ENCODE measurements at places on chromosomes 12 and 14. TPM values are rescaled to one million over a fixed set of nuclear protein-coding genes. Genes with fewer than 3 reads are reported as not detected.

DNA sequence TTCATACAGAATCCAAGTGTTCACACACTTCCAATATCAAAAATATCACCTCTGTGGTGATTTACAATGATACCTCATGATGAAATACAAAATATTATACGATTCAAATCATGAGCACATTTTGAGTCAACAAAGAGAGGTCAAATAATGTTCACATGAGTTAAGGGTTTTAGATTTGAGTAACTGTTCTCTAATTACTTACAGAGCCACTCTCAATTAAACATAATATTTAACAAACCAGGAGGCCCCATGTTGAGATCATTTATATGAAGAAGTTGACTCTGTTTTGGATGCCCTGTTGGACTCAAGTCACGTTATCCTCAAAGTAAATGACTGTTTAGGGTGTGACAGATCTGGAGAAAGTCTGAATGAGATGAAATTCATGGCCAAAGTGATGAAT, 53.5 kb downstream of the NUAK1 start:
- no peak for DNase-seq
- H3K36me3 ChIP-seq = peaks cover 28% of the 10 kb centered on the region
- H3K4me1 ChIP-seq = peaks cover 75% of the 10 kb centered on the region
- H3K4me3 ChIP-seq = no peak overlapping the region
- no peaks in the 10 kb centered on the region for H3K27me3 ChIP-seq

DNA sequence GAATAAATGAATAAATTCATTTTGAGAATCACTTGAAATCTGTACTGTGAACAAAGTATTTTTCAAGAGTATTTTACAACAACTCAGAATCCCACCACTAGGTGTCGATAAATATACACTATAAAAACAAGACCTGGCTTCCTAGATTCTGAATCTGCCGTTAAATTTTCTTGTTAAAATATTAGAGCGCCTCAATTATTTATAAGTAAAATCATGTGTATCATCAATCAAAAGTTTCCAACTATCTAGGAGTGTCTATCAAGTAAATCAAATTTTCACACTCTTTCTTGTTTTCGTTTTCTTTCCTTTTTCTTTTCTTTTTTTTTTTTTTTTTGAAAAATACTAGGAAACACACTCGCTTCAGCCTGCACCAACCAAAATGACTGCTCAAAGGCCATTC, 179.2 kb upstream of the DCN start:
- no peaks in the 10 kb centered on the region for H3K36me3 ChIP-seq
- no peaks in the 10 kb centered on the region for H3K27me3 ChIP-seq
- H3K4me3 ChIP-seq = no peak overlapping the region

- no peaks in the 10 kb centered on the region for H3K36me3 ChIP-seq
- H3K4me1 ChIP-seq = no peaks in the 10 kb centered on the region
- no peak overlapping the region for H3K4me3 ChIP-seq
- H3K27me3 ChIP-seq = peaks cover 39% of the 10 kb centered on the region
- no peak for DNase-seq
Measured at GRCh38 chr12:121036810-121037326, 2.2 kb downstream of the OASL start.

The NID2 gene
- 42.5 TPM for total RNA-seq

DNA sequence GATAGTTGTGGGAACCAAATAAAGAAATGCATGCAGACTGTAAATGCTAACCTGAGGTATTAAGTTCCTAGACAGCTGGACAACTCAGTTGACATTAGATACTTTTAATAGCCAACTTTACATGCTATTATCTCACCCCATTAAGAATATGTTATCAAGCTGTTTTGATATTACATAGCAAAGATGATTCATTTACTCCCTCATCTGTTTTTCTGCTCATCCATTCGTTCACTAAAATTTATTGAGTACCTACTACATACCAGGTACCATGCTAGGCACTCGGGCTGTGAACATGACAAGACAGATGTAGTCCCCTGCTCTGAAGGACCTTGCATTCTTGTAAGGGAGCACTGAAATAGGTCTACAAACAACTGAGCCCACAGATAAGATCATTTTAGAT, 192.4 kb downstream of the DACT1 start:
- no peaks in the 10 kb centered on the region for H3K4me1 ChIP-seq
- no peak overlapping the region for H3K4me3 ChIP-seq
- DNase-seq = no peak
- no peak overlapping the region for H3K27ac ChIP-seq
- no peaks in the 10 kb centered on the region for H3K36me3 ChIP-seq

The TTC6 gene
- 0.40 TPM for total RNA-seq

DNA sequence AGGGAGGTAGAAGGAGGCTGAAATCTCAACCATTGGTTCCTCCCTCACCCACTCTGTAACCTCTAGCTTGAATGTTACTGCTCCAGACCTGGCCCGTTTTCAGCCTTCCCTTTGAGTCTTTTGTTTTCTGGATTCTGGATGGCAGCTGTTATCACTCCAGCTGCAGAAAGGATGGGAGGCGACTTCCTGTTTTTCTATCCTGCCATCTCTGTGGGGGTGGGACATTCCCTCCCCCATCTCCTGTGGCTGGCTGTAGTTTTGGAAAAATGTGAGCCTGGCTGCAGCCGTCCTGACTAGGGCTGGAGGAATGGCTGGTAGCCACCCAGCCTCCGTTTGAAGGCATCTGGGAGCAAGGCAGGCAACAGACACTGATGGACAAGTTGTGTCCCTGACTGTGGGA, 2.9 kb upstream of the PPFIBP1 start:
- H3K27me3 ChIP-seq = no peaks in the 10 kb centered on the region
- H3K27ac ChIP-seq = peak overlapping the region; percentile 37
- H3K4me1 ChIP-seq = peaks cover 49% of the 10 kb centered on the region

The SLC39A2 gene
- total RNA-seq = 0.36 TPM

- no peak for DNase-seq
- peak overlapping the region; percentile 96 for H3K4me3 ChIP-seq
- H3K36me3 ChIP-seq = peaks cover 5% of the 10 kb centered on the region
- peaks cover 47% of the 10 kb centered on the region for H3K4me1 ChIP-seq
Measured at GRCh38 chr12:68609998-68610369, 715 bp upstream of the RAP1B start.

- H3K27me3 ChIP-seq = peaks cover 71% of the 10 kb centered on the region
- DNase-seq = peak; percentile 55
- no peak overlapping the region for H3K27ac ChIP-seq
Measured at GRCh38 chr14:104135121-104135903, 3.1 kb upstream of the KIF26A start.

- H3K4me3 ChIP-seq = no peak overlapping the region
- H3K27me3 ChIP-seq = no peaks in the 10 kb centered on the region
- H3K4me1 ChIP-seq = peaks cover 10% of the 10 kb centered on the region
- peaks cover 8% of the 10 kb centered on the region for H3K36me3 ChIP-seq
- no peak for DNase-seq
Measured at GRCh38 chr12:78118036-78118435, 287.3 kb downstream of the NAV3 start.

The SMIM41 gene
- total RNA-seq = not detected

The SNAPC1 gene
- 5.9 TPM for total RNA-seq

DNA sequence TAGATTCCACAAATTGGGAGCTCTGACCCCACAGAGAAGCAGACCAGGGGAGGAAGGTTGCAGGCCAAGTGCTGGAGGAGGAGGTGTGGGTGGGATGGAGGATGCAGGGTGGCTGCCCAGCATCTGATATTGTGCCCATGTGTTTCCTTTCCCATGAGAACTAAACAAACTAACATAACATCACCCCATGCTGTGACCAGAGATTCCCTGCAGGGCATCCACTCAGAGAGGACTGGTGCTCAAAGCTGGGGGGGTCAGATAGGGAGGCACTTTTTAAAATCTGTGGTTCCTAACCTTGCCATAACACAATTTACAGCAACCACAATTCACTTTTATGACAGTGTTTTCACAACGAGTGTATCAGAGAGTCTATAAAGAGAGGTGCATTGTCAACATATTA, 1277.6 kb downstream of the AACS start:
- H3K4me1 ChIP-seq = no peaks in the 10 kb centered on the region
- no peaks in the 10 kb centered on the region for H3K36me3 ChIP-seq
- H3K27me3 ChIP-seq = peaks cover 5% of the 10 kb centered on the region
- H3K4me3 ChIP-seq = no peak overlapping the region
- no peak overlapping the region for H3K27ac ChIP-seq

GRCh38 chr12:26106347-26106746, 18.5 kb downstream of the BHLHE41 start:
- no peaks in the 10 kb centered on the region for H3K4me1 ChIP-seq
- no peak for DNase-seq
- no peak overlapping the region for H3K27ac ChIP-seq
- H3K27me3 ChIP-seq = peaks cover 10% of the 10 kb centered on the region
- H3K4me3 ChIP-seq = no peak overlapping the region

DNA sequence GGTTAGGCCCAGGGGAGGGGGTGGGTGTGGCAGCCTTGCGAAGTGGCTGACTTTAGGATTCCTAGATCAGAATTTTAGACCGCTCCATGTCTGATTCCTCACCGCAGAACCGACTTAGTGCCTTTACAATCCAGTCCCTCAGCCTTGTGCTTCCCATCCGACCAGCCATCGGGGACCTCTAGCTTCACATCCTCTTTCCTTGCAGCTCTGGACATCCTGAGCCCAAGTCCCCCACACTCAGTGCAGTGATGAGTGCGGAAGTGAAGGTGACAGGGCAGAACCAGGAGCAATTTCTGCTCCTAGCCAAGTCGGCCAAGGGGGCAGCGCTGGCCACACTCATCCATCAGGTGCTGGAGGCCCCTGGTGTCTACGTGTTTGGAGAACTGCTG, 557 bp downstream of the COPS7A start:
- peak overlapping the region; percentile 98 for H3K27ac ChIP-seq
- no peak for DNase-seq
- peaks cover 19% of the 10 kb centered on the region for H3K4me1 ChIP-seq
- H3K4me3 ChIP-seq = peak overlapping the region; percentile 88

The PPP1R1A gene
- total RNA-seq = 9.1 TPM

The DDN gene
- total RNA-seq = 0.64 TPM

DNA sequence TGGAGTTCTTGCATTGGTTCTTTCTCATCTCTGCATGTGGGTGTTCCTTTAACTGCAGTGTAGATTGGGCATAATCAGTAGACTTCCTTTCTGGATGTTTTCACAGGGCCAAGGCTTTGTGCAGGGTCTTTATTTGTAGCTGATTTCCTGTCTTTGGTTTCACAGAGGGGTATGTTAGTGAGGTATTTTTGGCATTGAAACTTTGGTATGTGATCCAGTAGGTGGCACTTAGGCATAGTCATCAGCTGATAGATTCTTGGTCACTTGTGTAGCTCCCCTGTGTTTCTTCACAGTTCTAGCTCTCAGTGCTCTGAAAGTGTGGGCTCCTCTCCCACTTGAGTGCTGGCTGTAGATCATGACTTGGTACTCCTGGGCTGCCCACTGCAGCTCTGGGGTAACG, 52.7 kb upstream of the LMO3 start:
- H3K4me1 ChIP-seq = no peaks in the 10 kb centered on the region
- no peaks in the 10 kb centered on the region for H3K27me3 ChIP-seq
- no peak overlapping the region for H3K27ac ChIP-seq
- H3K36me3 ChIP-seq = peaks cover 14% of the 10 kb centered on the region
- H3K4me3 ChIP-seq = no peak overlapping the region

- DNase-seq = no peak
- no peaks in the 10 kb centered on the region for H3K27me3 ChIP-seq
- H3K4me3 ChIP-seq = peak overlapping the region; percentile 75
- H3K27ac ChIP-seq = peak overlapping the region; percentile 94
Measured at GRCh38 chr14:76919431-76920330, 93.5 kb downstream of the LRRC74A start.

The FAM90A1 gene
- not detected for total RNA-seq

DNA sequence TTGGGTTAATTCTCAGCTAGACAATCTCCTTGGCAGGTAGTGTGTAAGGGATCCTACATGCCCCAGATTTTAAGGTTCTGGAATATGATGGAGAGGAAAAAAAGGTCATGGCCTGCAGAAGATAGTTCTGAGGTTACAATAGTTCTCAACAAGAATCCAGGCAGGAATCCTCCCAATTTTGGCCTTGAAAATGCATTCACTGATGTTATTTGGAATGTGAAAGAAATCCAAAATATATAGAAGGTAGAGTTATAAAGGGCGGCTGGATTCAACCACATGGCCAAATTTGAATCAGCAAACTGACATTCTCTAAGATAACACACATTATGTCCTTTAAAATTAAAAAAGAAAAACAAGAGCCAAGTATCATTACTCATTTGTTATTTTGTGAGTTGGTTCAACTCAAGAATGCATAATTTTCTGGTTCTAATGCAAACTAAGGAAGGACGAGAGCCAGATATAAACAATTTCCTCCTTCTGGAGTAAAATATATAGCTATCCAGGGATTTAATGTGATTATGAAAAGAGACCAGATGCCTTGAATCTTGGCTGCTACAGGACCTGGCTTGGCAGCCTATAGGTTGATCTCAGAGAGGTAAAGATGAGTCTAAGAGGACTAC, 177.0 kb upstream of the G2E3 start:
- no peak overlapping the region for H3K4me3 ChIP-seq
- H3K27ac ChIP-seq = no peak overlapping the region
- DNase-seq = no peak
- no peaks in the 10 kb centered on the region for H3K27me3 ChIP-seq
- no peaks in the 10 kb centered on the region for H3K36me3 ChIP-seq
- peaks cover 4% of the 10 kb centered on the region for H3K4me1 ChIP-seq

The KERA gene
- not detected for total RNA-seq

- peaks cover 28% of the 10 kb centered on the region for H3K4me1 ChIP-seq
- no peak overlapping the region for H3K27ac ChIP-seq
- DNase-seq = no peak
- no peaks in the 10 kb centered on the region for H3K36me3 ChIP-seq
Measured at GRCh38 chr14:68934066-68934465, 45.0 kb downstream of the ACTN1 start.

DNA sequence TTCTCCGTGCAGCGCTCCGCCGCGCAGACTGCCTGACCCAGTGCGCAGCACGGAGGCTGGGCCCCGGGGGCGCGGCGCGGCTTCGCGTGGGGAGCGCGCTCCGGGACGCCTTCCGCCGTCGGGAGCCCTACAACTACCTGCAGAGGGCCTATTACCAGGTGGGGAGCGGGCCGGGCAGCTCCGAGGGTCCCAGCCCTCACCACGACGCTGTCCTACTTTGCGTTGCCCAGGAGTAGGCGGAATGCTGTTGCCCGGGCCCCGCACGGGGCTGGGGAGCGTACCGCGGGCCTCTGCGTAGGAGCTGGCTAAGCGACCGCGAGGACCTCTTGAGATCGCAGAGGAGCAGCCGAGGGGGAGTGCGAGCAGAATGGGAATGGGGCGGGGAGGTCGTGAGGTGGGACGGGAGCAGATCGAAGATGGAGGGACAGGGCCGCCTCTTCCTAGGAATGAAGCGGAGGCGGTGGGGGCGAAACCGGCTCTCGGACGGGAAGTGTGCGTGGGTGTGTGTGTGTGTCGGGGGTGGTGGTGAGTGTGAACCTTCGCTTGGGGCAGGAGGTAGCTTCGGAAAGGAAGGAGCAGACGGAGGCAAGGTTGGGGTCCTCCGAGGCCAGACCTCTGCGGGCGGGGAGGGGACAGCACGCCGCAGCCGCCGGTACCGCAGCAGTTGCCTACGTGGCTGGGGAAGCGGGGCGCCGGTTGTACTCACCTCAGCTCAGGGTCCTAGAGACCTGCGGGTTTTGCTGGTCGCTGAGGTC, 751 bp downstream of the P3H3 start:
- no peak for DNase-seq
- H3K36me3 ChIP-seq = peaks cover 7% of the 10 kb centered on the region
- peak overlapping the region; percentile 98 for H3K4me3 ChIP-seq
- peaks cover 9% of the 10 kb centered on the region for H3K27me3 ChIP-seq
- H3K4me1 ChIP-seq = peaks cover 49% of the 10 kb centered on the region
